Cortex of kidney (tissue), 1 donor: ENCODE measurements at places on chromosomes 4 and X.

DNA sequence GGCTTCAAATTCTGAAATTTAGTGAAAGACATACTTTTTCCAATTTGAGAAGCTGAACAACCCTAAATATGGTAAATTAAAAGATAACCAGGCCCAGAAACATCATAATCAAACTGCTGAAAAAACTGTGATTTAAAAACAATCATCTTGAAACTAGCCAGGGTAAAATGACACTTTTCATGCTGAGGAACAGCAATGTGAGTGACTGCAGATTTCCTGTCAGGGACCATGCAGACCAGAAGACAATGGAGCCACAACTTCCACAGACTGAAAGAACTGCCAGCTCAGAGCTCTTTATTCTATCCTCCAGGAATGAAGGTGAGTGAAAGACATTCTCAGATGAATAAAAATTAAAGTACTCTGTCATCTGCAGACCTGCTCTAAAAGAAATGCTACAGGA lies 73.3 kb downstream of the NAT8L start:
- no peak for DNase-seq

DNA sequence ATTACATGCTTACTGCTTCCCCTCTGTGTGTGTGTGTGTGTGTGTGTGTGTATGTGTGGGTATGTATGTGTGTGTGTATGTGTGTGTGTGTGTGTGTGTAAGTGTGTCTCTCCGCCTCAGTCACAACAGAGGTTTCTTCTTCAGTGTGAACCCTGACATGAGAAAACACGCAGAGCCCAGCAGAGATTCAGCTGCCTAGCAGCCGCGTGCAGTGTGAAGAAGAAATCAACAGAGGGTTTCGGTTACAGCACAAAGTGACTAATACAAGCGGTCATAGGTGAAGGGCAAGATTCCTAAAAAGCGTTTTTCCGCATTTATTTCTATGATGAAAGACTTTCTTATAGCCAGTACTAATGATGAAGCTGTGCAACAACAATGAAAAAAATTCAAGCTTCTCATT lies 55.3 kb upstream of the ZFP42 start:
- DNase-seq = no peak

DNA sequence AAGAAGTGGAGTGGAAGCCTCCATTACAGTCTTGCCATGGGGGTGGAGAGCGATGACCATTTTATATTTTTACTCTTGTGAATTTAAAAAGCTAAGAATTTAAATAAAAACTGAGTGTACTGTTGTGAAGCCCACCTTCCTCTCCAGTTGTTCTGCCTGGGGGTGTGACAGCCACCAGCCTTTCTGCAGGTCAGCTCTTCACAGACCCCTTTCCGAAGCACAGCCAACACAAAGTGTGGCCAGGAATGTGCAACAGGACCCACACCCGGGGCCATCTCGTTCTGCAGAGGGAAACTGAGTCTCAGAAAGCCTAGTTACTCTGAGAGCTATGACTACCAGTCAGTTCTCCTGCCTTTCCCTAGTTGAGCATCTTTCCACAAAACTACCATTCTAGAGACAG lies 1.4 kb downstream of the GRPEL1 start:
- DNase-seq = no peak

DNA sequence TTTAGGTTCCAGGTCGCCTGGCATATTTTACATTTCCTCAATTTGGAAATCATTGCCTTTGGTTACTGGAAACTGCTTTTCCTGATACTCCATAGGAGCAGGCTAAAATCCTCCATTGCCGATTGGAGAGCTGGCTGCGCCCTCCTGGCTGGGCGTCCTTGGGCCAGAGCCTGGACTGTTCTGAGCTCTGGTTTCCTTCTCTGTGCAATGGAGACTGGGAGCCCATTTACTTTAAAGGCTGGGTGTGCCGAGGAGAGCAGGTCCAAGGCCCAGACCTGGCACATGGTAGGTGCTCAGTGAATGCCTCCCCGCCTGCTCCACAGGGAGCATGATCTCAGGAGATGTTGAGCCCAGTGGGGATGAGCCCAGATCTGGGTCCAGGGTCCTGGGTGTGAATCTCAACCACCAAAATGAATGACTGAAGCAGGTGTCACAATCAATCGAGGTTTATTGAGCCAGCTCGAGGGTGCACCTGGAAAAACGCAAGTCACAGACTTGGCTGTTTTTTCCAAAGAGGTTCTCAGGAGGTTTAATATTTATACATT lies 50.0 kb downstream of the EVC start:
- DNase-seq = no peak
